ENCODE measurements at places on chromosomes 11 and 22.

DNA sequence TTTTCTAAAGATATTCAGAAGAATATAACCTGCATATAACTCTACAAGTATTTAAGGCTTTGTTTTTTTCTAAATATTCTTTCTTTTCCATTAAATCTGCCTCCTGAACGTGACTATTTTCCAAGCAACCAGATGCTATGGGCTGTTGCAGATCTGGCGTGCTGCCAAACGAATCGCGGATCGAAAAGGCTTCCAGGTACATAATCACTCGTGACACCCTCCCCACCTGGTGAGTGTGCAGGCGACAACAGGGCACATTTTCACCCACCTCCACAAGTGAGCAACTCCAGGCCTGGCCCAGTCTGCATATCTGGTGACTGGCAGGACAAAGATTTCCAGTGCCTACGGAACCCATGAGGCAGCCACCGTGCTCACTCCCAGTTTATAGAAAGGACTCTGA is 660.1 kb downstream of the OPCML start:
- no peak for DNase-seq

DNA sequence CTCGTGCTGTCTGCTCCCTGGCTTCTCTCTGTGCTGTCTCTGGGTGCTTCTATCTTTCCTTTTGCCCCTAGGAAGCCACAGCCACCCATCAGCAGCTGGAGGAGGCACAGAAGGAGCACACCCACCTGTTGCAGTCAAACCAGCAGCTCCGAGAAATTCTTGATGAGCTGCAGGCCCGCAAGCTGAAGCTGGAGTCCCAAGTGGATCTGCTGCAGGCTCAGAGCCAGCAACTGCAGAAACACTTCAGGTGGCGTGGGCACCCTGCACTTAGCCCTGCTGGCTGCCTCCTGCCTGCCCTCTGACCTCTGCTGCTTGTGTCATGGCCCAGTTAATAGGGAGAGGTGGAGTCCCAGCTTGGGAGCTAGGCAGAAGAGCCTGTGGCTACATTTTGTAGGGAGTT is 67.8 kb downstream of the CEP164 start:
- DNase-seq, result no peak

DNA sequence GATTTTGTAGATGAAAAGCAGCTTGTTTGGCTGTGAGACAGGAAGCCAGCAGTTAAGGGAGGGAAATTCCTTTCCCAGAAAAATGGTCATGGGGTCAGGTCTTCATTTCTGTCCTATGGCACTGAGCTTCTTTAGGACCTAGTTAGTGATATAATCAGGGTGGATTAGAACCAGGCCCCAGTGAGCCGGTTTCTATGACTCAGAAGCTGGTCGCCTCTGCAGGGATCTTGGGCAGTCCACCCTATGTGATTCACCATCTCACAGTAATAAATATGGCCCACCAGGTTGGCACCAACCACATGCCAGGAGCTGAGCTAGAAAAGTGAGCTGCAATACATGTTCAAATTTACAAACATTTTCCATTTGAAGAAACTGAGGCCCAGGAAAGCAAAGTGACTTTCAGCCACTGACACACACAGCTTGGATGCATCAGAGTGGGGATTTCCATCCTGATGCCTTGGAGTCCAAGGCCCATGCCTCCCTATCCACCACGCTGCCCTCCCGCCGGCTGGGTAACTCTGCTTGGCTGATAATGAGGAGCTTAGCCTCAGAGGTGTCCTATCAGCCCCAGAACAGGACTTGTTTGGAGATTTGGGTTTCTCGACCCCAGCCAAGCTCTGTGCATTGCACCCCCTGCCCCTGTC is 42.0 kb downstream of the CD82 start:
- no peak for DNase-seq

DNA sequence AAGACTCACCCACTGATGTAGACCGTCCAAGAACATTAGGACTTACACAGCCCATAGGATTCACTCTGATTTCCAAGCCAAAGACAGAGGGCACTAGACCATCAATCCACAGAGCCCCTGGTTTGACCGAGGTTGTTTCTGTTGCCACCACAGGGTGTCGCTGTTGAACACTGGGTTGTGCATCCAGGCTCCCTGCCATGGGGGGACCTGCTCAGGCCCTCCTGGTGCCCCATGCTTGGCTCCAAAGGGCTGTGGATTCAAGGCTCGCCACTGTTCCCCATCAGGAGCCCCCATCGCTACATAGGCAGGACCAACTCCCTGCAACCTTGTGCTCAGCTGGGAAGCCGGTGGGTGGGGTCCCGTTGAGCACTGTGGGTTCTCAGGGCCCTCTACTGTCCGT is 128.0 kb upstream of the ANO1 start:
- no peak for DNase-seq

- DNase-seq, result no peak
Observed at GRCh38 chr22:43825651-43826050, 13.5 kb upstream of the EFCAB6 start.

- no peak for DNase-seq
Observed at GRCh38 chr11:121936781-121937447, 179.1 kb downstream of the BLID start.

DNA sequence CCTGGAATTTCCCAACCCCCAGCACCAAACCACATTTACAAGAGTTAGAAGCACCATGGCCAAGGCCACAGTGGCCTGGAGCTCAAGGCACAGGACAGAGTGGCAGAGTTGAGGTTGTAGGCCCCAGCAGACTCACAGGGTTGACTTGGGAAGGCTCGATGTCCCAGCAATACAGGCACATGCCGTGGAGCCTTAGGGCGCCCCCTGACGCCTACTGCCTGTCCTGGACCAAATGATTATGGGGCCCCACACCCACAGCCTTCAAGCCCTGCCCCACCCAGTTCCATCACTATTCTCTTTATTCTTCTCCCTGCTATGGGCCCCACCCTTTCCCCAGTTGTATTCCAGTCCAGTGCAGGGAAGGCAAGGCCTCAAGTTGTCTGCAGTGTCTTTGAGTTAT is at the start of gene CCDC179:
CCDC179 (minus strand) TSS at position 234 of the 400 bp plus-strand sequence; CDS start at position 181, 53 bp downstream.
- no peak for DNase-seq

DNA sequence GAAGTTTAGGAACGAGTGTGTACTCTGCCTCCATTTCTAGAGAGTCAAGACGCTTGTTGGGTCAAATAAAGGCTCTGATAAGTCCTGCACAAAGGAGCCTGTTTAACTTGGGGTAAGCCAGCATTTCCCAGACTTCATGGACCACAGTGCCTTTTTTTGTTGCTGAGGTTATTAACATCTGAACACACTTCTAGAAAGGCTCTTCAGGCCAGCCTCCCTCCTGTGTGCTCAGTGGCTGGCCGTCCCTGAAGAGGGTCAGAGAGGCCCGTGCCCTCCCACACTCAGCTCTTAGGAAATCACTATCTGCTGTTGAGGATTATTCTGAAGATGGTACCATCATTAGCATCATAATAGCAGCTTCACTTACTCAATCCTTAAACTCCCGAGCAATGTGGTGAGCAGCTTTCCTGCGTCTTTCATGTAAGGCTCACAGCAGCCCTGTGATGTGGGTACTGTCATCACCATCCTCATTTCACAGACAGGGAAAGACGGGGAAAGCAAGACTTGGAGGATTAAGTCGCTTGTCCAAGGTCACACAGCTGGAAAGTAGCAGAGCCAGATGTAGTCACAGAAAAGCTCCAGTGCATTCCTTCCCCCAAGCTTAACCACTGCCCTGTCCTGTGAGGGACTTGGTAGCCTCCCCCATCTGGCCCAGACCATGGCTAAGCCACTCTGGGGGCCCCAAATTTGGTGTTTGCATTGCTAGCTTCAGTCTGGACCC is 71.3 kb downstream of the TSPAN18 start:
- DNase-seq, result no peak

GRCh38 chr11:73139476-73140198 is 2.5 kb downstream of the FCHSD2 start:
- DNase-seq, result no peak

Data from NCI-H2171 (cell line).